ENCODE measurements at places on chromosomes 2 and 18.
A peak's percentile ranks its signal among the peaks of the same experiment; 100 is the strongest.

GRCh38 chr2:174176898-174177297 is 71.4 kb downstream of the OLA1 start:
- no peak for DNase-seq

DNA sequence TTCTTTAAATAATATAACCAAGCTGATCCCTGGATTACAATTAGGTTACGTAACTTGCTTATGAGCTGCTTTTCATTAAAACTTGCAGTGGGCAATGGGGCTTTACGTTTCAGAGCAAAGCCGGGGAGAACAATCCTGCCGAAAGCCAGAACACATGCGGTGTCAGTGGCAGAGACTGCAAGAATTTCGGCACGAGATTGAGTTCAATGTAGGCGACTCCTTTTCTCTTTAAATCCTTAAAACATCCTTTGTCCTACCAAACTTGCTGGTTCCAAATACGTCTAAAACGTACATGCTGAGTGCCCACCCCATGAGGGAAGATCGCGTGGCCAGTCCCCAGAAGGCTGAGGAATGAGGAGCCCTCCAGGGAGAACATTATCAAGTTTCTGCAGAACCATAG is 36.8 kb upstream of the NCOA1 start:
- DNase-seq, result no peak

DNA sequence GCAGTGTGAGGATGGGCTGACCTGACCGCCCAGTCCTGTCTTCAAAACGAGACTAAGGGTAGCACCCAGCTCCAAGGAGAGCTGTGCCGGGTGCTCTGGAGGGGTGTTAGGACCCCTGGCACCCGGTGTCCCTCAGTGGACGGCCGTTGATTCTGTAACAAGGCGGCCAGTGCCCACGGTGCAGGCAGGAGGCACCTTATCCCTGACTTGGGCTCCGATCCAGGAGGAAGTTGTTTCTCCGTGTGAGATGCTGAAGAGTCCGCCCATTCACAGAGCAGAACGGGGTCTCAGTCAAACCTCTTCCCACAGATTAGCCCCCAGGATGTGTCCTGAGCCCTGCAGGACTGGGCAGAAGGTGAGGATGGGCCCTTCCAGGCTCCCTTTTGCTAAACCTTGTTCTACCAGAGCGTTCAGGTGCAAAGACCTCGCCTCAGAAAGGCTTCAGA is 123.0 kb downstream of the NFATC1 start:
- DNase-seq, result no peak

DNA sequence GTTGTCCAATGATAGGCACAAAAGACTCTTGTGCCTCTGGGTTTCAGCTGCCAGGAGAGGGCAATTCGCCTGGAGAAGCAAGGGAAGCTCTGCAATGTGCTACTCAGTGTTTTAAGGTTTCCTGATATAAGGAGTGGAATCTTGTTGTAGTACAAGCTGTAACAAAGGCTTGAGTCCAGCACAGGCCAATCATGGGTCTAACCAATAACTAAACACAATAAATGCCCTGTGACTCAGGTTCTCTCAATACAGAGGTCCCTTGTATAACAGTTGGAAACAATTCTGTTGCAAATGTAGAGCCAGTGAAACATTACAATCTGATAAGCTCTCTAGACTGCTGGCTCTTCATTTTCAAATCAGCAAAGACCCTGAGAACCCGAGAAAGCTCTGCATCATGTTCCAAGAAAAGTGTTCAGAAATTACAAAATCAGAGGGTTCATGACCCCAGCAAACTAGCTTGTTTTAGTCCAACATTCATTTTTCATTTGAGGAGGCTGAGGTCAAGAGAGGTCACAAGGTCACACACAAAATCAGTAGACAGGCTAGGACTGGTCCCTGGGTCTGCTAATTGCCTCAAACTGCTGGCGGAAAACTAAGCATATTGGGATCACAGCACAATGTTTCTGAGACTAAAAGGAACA is 59.0 kb upstream of the DNMT3A start:
- DNase-seq, result no peak

DNA sequence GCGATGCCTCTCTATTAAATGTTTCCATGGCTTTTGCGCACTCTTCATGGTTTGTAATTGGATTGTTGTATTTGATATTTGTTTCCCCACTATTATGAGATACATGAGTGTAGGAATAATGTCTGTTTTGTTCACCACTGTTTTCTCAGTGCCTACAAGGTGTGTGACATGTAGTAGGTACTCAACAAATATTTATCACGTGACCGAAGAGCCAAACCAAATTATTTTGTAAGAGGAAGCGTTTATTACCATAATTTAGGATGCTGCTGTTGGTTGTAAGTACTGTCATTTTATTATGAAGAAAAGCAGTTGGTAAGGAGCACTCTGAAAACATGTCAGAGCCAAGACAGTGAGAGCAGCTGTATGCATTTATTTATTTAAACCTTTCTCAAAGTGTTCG is 32.2 kb upstream of the CTLA4 start:
- no peak for DNase-seq

DNA sequence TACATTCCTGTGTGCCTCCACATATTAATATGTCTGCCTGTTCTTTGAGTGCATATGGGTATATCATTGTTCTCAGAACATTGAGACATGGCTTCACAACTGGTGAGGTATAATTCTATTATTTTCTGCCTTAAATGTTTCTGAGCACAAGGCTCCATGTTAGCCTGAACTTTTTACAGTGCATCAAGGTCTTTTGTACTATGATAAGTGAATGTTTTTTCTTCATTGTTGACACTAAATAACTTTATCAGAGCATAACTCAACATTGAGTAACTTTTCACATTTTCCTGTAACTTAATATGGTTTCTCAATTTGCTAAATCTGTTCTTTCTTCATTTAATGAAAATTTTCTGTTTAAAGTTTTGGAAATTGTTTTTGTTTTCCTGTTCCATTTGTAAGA is 262.9 kb downstream of the HNMT start:
- DNase-seq, result no peak

GRCh38 chr2:200635251-200635650 is 49.4 kb downstream of the AOX1 start:
- DNase-seq, result no peak

DNA sequence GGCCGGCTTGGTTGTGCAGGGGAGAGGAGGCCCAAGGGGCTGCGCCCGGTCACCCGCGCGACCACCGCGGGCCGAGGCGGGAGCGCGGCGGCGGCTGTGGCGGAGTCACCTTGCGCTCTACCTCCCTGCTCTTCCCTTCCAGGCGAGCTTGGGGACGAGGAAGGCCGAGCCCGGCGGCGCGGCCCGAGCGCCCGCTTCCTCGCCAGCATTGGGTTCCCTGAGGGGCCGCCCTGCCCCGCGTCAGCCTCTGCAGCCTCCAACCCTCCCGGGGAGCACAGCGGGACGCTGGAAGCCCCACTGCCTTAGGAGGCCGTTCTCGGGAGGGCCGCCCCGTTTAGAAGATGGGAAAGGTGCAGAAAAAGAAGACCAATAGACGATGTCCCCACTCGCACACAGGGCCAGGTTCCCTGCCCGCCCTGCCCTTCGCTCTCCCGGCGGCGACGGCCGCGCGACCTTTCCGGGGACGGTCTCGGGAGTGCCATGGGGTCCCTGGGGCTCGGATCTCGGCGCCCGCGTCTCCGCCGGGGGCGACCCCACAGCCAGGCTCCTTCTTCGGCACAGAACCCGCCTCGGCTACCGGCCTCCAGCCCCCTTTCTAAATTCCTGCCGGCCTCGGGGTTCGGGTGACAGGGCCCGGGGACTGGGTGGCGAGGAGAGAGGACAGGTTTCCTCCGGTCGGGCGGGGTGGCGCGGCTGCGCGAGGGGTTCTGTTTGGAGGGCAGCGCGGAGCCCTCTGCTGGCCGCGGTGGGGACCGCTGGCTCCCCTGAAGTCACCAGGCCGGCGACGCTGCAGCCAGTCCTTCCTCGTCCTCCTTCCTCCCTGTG is 85.5 kb downstream of the HS6ST1 start:
- peak; percentile 34 for DNase-seq

- no peak for DNase-seq
These were observed 94.9 kb upstream of the PDE1A start for GRCh38 chr2:182521453-182522404.

DNA sequence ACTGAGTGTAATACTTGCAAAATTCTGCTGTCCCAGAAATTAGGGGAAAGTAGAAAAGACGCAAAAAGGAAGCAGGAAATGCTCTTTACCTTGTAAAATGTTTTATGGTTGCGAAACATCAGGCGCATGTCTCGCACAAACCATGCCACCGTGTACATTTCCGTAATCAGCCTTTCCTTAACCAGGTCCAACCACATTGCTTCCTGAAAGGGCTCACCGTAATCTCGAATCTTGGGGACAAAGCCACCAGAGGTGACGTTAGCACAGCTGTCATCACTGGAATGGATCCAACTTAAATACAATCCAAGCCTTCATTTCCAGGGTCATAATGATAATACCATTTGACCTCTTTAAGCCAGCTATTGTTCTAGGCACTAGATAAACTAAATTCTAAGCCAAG is 49.3 kb downstream of the SP110 start:
- no peak for DNase-seq

DNA sequence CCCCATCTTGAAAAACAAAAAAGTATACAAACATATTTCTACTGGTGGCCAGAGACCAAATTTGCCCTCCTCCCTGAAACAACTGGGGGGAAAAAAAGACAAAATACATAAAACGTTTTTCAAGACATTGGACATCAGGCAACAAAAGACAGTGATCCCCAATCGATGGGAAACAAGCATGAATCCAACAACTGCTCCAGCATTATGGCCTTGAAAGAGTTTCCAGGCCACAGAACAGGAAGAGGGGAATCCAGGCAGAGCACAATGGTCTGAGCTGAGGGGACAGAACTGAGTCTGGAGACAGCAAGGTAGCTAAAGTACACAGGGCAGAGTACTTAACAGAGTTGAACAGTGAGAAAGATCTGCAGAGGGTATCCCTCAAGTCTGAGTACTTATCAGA is 4.4 kb downstream of the CCDC88A start:
- DNase-seq, result no peak

DNA sequence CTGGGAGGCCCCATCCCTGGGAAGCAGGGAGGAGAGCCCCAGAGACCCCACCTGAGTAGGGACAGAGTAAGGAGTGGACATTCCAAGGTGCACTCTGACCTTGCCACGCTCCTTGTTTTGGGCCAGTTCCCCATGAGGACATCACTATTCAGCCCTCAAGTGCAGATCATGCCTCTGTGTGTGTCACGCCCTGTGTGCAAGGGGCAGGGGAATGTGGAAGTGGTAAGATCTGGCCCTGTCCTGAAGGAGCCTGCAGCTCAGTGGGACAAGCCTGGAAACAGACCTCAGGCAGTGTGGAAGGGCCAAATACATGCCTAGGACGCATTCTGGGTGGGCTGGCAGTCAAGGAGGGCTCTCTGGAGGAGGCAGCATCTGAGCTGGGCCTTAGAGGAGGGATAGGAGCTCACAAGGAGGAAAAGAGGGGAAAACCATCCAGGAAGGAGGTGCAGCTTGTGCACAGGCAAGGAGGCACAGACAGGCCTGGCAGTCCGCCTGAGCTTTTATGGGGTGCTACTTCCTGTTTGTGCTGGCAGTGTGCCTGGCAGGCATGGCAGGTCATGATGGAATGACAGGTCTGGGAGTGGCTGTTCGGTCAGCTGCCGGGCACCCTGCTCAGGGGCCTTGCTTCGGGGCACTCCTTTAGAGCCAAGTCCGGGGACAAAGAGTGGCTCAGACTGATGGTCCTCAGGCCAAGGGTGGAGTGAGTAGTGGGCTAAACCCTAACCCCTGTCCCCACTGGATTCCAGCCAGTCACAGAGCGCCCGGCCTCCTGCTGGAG is 3.3 kb downstream of the KLHL30 start:
- DNase-seq, result no peak

All from GOT3 (cell line).